ENCODE measurements at places on chromosomes 7 and 10.

GRCh38 chr7:96287559-96287958 is 34.3 kb downstream of the SLC25A13 start:
- no peak for DNase-seq

- DNase-seq: no peak
Measured at GRCh38 chr7:23468526-23469149, 1.7 kb downstream of the IGF2BP3 start.

- no peak for DNase-seq
Measured at GRCh38 chr7:90655566-90655965, 59.4 kb downstream of the CDK14 start.

DNA sequence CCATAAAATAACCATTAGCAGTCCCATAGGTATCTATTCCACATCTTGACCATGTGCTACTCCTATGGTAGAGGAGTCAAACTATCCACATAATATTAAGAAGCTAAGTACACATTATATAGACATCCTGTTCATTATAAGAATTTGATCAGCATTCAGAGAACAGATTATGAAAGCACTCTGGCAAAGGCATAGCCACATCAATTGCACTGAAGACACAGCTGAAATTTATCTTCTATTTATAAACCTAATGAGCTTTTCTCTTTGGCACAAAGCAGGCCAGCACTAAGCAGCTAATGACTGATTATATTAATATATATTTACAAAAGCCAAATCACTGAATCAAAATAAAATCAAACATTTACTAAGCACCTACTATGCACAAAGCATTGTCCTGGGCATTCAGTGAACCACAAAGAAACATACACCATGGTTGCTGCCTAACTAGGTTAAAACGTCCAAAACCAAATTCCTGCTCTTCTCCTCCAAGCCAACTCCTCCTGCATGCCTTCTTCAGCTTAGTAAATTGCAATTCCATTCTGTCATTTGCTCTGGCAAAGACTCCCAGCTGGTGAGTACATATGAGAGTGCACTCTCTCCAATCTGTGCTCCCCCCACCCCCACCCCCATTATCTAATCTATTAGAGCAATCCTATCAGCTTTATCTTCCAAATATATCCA is 122.6 kb upstream of the ASAH2 start:
- no peak for DNase-seq

DNA sequence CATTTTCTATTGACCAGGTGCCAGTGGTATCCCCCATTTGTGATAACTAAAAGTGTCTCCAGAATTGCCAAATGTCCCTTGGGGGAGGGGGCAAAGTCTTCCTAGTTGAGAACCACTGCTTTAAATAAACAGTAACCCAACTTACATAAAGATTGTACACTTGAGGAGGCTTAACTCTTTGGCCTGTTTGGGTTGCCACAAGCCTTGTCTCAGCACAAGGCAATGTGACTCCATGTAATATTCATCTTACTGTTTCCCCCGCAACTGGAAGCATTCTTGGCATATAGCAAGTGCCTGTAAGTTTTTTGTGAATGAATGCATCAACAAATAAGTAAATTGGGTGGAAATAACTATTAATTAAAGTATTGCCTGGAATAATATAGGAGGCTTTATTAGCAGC is 108.3 kb downstream of the ANK3 start:
- DNase-seq: no peak

- DNase-seq: no peak
Measured at GRCh38 chr10:7406712-7407333, 4.0 kb downstream of the SFMBT2 start.

DNA sequence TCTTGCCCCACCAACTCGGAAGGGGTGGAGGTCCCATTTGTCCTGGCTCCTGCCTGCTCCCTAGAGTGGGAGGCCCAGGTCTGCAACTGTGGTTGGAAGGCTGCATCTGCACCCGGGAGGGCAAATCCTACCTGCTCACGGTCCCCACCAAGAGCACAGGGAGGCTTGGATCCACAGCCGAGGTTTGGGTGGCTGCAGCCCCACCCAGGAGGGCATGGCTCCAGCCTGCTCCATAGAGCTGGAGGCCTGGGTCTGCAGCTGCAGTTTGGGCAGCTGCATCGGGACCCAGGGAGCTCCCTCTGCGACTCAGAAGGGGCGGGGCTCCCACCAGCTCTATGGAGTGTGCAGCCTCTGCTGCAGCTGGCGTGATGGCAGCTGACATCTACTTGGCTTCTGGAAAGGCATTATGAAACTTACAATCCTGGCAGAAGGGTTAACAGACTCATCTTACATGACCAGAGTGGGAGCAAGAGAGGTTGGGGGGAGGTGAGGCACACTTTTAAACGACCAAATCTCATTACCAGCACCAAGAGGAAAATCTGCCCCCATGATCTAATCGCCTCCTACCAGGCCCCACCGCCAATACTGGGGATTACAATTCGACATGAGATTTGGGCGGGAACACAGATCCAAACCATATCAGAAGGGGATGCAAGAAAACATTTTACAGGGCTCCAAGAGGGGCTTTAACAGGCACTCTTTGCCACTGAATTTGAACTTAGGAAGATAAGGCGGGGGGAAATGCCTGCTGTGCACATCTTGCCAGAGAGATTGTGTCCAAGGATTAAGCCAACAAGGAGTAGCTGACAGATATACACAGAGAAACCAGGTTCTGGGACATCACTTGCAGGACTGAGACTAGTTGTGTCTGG is 8.2 kb upstream of the BLVRA start:
- no peak for DNase-seq

- no peak for DNase-seq
Measured at GRCh38 chr10:43060291-43060690, 16.6 kb upstream of the RET start.

All from T1000 (cell line).